ENCODE measurements at places on chromosomes 6 and 20. TPM values are rescaled to one million over a fixed set of nuclear protein-coding genes. Genes with fewer than 3 reads are reported as not detected.

Gene SPTLC3
- 0.97 TPM for total RNA-seq

- DNase-seq = peak; percentile 86
Measured at GRCh38 chr6:153084393-153084792, 46.7 kb downstream of the RGS17 start.

Gene UBD
- total RNA-seq = not detected

- no peak for DNase-seq
Measured at GRCh38 chr6:113171882-113172281, 685.3 kb upstream of the MARCKS start.

DNA sequence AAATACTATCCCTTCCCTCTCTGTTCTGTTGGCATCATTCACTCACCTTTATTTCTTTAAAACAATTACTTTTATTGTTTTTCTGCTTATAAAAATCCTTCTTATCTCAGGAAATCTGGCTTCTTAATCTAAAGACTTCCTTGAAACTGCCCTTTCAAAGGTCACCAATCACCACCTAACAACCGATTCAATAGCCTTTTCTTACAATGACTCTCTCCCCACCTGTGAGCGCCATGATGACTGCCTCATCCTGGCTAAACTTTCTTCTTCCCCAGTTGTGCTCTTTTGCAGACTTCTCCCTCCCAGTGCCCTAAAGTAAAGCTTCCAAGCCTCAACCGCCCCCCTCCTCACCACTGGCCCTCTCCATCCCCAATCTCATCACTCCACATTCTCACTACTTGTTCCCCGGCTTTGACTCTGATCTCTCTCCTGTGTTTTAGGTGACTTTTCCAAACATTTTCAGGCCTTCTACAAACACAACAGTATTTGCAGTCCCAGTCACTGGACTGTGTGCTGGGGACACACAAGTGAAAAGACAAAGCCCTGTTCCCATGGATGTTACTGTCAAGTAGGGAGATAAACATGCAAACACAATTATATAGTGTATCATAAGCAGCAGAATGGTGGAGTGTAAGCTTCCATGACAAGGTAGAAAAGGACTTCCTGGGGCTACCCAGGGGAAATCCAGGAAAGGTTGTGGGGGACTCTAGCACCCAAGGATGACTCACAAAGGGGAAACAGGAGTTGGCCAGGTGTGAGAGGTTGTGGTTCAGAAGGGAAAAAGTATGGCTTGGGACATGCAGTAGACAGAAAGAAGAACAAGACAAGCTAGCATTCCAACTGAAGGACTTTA is 12.8 kb downstream of the NHSL1 start:
- no peak for DNase-seq

DNA sequence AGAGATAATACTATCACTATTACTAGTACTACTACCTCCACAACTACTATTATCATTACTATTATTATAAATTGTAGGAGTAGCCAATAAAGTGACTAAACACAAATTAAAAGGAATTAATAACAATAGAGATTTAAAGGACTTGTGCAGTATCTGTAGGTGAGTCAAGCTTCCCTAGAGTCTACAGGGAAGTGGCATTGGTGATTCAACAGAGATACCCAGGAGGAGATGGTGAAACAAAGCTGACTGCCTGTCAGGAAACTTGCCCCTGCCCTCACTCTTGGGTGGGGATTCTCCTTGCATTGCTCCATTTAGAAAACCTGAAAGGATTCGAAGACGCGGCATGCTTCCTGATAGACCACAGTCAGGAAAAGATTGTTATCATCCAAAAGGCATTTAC is 23.3 kb upstream of the BCLAF1 start:
- DNase-seq = no peak

Gene AKAP12
- 123 TPM for total RNA-seq

Gene ZDHHC14
- 2.6 TPM for total RNA-seq

- DNase-seq = no peak
Measured at GRCh38 chr20:36506253-36506652, 35.1 kb upstream of the MYL9 start.

DNA sequence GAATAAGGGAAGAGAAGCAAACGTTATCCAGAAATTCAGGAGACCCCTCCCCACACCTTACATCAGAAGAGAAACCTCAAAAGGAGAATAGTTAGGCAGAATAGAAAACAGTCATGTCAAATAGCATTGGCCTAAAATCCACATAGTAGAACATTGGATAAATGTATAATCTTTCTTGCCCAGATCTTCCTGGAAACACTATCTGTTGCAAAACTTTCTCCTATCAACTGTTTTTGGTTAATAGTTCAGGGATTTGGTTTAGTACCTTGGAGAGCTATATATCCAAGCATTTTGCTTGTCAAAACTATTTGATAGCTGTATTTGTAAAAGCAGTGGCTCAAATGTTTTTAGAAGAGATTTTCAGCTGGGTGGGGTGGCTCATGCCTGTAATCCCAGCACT is 74.3 kb upstream of the PHACTR2 start:
- peak; percentile 17 for DNase-seq

- DNase-seq = peak; percentile 22
Measured at GRCh38 chr6:155078331-155078745, 83.2 kb downstream of the TIAM2 start.

GRCh38 chr6:116439522-116440051 is 21.6 kb upstream of the CALHM6 start:
- DNase-seq = no peak

DNA sequence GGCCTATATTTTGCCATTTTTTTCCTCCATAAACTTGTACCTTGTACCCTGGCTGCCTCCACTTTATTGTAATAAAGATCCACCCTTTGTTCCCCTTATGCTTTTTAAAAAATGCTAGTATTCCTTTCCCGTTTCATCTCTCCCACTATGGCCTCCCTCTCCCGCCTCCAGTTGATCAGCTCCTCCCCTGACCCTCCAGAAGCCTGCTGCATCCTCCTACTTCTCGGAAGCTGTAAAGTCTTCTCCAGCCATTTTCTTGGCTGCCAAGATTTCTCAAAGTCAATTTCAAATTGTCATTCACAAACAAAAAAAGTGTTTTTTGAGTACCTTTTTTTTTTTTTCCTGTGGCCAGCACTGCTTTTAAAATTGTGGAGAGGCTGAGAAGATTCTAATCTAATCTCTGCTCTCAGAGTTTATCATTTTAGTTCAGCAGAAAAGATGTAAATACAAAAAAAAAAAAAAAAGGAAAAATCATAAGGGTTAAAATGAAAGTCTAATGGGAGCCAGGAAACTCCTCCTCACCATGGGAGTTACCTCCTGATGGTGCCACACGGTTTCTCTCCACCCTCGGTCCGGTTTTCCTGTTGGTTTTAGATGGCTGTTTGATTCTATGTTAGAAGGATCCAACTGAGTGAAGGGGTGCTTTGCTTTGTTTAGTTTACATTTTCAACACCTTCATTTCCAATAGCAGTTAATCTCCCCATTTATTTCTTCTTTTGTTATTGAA is 103.0 kb upstream of the KCNK16 start:
- DNase-seq = no peak

Gene SLC44A4
- total RNA-seq = not detected

DNA sequence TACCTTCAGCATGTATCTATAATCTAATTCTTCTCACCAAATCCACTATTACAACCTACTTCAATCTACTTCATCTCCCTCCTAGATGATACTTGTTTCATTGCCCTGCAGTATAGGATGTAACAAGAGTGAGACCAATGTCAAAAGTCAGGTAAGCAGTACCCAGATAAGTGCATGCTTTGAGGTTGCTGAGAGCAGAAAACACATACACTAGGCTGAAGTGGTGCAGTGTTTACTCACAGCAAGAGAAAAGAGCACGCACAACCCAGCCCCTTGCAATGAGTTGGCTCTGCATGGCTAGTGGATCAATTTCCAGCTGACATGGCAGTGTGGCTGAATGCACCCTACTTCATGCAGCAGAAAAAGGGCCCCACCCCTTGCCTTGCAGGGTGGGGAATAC is 199.9 kb downstream of the EPHA7 start:
- DNase-seq = no peak

Gene RPS21
- 357 TPM for total RNA-seq

Gene TMEM74B
- total RNA-seq = not detected

- DNase-seq = no peak
Measured at GRCh38 chr6:161546632-161547031, 272.8 kb upstream of the AGPAT4 start.

GRCh38 chr6:40362859-40363258 is 224.3 kb downstream of the LRFN2 start:
- DNase-seq = no peak

Gene CRNKL1
- total RNA-seq = 22.9 TPM

Gene PPP2R5D
- 47.5 TPM for total RNA-seq

DNA sequence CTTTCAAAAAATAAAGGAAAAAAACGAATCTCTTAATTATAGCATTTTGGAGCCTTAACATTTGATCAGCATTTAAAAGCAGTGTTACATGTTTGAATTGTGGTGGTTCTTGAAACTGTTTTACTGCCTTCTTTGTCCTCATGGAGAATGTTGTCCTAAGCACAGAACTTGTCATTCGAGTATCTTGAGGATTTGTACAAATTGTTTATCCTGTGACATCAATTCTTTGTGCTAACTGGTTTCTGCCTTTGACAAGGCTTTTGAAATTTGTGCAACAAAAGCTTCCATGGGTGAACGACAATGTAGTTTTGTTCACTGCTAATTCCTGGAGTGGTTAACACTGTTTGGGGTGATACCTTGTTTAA is 130.8 kb downstream of the SCAF8 start:
- DNase-seq = no peak
